ENCODE measurements at places on chromosomes 12 and 14.

DNA sequence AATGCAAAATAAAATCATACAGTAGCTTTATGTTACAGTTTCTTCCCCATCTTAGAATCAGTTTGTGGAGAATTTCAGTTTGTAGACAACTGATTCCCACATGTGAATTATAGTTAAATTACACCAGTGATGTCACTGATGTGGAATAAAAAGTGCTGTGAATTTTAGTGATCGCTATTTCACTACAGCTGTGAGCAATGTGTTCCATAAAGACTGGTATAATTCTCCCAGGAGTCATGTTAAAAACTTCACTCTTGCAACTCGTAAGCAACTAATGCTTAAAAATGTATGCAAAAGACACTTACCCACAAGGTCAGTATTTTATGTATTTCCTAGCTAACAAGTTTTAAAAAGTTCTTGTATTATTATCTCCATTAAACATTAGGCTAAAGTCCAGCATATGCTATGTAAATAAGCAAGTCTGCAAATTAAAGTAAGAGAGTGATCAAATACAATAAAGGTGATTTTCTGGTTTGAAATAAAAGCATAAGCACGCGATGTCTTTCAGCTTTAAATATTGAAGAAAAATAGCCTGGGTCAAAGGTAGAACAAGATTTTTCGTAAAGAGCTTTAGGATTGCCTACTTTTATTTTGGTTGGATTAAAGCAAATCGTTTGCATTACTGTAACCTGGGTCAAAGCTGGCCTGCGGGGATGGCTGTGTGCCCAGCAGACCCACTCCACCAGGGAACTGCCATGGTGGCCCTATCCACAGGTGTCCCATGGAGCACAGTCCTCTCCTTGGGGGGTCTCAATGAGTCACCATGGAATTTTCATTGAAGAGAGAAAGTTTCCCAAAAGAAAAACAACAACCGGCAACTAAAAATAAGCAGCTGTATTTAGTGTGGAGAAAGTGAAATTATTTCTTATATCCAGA lies 12.7 kb upstream of the LRIG3 start:
- no peak for DNase-seq

- DNase-seq = no peak
Measured at GRCh38 chr14:99155173-99156089, 116.6 kb downstream of the BCL11B start.

GRCh38 chr12:3142386-3142785 lies 65.2 kb downstream of the TSPAN9 start:
- DNase-seq = no peak

- no peak for DNase-seq
Measured at GRCh38 chr14:35390577-35391387, 13.8 kb downstream of the NFKBIA start.
